Vagina (tissue), 2 donors: ENCODE measurements at places on chromosomes 6 and 20. TPM values are rescaled to one million over a fixed set of nuclear protein-coding genes. Genes with fewer than 3 reads are reported as not detected.

Gene RAB23
- total RNA-seq: 31.4 TPM

Gene GPANK1
- total RNA-seq: 16.9 TPM

Gene TPX2
- 6.1 TPM for total RNA-seq

Gene VSTM2L
- not detected for total RNA-seq

Gene PI16
- 88.6 TPM for total RNA-seq

Gene SLC52A3
- 1.7 TPM for total RNA-seq

Gene EPM2A
- total RNA-seq: 14.0 TPM

Gene TMEM151B
- total RNA-seq: 0.49 TPM

Gene ZSCAN12
- 5.9 TPM for total RNA-seq

DNA sequence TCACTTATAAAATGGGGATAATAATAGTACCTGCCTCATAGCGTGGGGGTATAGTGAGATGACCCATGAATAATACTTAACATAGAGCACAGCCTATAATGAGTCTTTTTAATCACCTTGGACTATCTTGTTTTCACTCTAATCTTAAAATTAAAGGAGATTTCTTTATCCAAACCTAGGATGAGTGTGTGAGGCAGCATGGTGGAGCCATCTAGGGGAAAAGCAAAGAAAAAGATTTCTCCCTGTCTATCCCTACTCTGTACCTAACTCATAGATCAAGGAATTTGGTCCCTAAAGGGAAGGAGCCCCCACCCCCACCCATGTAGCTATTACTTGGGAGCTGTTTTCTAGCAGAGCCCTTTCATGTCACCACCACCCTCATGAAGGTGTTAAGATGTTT is 45.2 kb upstream of the PAK5 start:
- no peak overlapping the region for H3K27ac ChIP-seq
- no peaks in the 10 kb centered on the region for H3K27me3 ChIP-seq
- H3K36me3 ChIP-seq: no peaks in the 10 kb centered on the region
- no peaks in the 10 kb centered on the region for H3K4me1 ChIP-seq
- H3K4me3 ChIP-seq: no peak overlapping the region
- DNase-seq: no peak

- H3K27ac ChIP-seq: no peak overlapping the region
- no peaks in the 10 kb centered on the region for H3K27me3 ChIP-seq
- DNase-seq: no peak
- H3K4me1 ChIP-seq: no peaks in the 10 kb centered on the region
- H3K36me3 ChIP-seq: no peaks in the 10 kb centered on the region
Measured at GRCh38 chr20:59771506-59772372, 161.7 kb downstream of the SYCP2 start.

DNA sequence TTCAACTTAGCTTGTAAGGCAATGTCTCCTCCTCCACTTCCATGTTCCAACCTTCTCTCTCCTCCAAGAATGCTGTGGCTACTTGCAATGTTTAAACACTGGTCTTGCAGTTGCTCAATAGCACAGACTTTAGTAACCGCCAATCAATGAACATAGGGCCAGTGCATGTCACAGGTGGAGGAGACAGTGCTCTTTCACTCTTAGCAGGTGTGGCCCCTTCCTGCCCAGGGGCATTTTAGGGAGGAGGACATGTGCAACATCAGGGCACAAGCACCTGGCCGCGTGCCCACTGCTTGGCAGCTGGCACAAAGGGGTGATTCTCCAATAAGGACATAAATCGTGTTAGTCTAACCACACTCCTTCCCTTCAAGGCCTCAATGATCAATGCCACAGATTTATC is 41.3 kb downstream of the ADGRF1 start:
- H3K4me1 ChIP-seq: no peaks in the 10 kb centered on the region
- no peaks in the 10 kb centered on the region for H3K36me3 ChIP-seq
- H3K27me3 ChIP-seq: no peaks in the 10 kb centered on the region
- DNase-seq: no peak

GRCh38 chr20:58802061-58802460 is 48.6 kb downstream of the GNAS-AS1 start:
- no peaks in the 10 kb centered on the region for H3K27me3 ChIP-seq
- no peak overlapping the region for H3K27ac ChIP-seq
- no peaks in the 10 kb centered on the region for H3K4me1 ChIP-seq
- H3K4me3 ChIP-seq: no peak overlapping the region

DNA sequence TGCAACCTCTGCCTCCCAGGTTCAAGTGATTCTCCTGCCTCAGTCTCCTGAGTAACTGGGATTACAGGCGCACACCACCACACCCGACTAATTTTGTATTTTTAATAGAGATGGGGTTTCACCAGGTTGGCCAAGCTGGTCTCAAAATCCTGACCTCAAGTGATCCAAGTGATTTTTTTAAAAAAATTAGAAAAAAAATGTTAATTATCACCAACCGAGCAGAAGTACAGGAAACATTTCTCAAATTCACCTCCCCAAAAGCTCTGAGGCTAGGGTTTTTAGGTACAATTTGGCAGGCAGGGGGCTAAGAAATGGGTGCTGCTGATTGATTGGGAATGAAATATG is 14.9 kb upstream of the SLC22A16 start:
- no peaks in the 10 kb centered on the region for H3K27me3 ChIP-seq
- H3K27ac ChIP-seq: no peak overlapping the region
- DNase-seq: no peak
- no peak overlapping the region for H3K4me3 ChIP-seq
- H3K36me3 ChIP-seq: no peaks in the 10 kb centered on the region

DNA sequence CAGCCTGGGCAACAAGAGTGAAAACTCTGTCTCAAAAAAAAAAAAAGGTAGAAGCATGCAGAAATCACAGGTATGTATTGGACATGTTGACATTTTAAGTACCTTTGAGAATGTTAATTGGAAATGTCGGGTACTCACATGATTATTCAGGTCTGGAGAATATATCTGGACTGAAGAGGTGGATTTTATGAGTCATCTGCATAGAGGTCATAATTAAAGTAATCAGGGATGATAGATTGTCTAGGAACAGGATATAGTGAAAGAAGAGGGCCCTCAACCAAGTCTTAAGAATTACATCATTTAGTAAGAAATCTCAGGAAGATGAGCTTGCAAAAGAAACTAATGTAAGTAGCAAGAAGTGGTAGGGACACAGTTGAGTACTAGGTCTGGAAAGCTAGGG is 212.5 kb downstream of the UTRN start:
- H3K27me3 ChIP-seq: no peaks in the 10 kb centered on the region
- no peak overlapping the region for H3K27ac ChIP-seq
- H3K4me3 ChIP-seq: no peak overlapping the region
- no peaks in the 10 kb centered on the region for H3K36me3 ChIP-seq
- no peaks in the 10 kb centered on the region for H3K4me1 ChIP-seq

- H3K36me3 ChIP-seq: no peaks in the 10 kb centered on the region
- peak overlapping the region; percentile 91 for H3K27ac ChIP-seq
- H3K27me3 ChIP-seq: no peaks in the 10 kb centered on the region
- peaks cover 39% of the 10 kb centered on the region for H3K4me1 ChIP-seq
Measured at GRCh38 chr20:58174708-58175280, 53.7 kb downstream of the ANKRD60 start.

DNA sequence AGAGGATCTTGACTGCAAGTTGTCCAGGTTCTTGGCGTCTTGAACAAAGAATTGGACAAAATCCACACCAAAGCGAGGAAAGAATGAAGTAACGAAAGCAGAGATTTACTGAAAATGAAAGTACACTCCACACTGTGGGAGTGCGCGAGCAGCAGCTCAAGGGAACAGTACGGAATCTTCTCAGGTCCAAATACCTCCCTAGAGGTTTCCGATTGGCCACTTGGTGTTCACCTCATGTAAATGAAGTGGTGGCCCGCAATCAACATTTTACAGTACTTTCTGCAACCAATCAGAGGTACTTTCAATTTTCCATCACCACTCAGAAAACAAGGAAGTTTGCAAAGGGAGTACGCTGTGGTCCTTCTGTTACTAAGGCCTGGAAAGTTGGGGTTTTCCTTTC is 122.4 kb downstream of the PTPRK start:
- H3K4me3 ChIP-seq: no peak overlapping the region
- DNase-seq: no peak
- no peak overlapping the region for H3K27ac ChIP-seq
- H3K36me3 ChIP-seq: no peaks in the 10 kb centered on the region

GRCh38 chr6:151379933-151380847 is 11.2 kb downstream of the ZBTB2 start:
- H3K27me3 ChIP-seq: no peaks in the 10 kb centered on the region
- no peak overlapping the region for H3K4me3 ChIP-seq
- DNase-seq: no peak
- no peaks in the 10 kb centered on the region for H3K36me3 ChIP-seq

GRCh38 chr20:34581341-34582184 is 23.0 kb downstream of the MAP1LC3A start:
- DNase-seq: peak; percentile 81
- no peaks in the 10 kb centered on the region for H3K27me3 ChIP-seq
- no peaks in the 10 kb centered on the region for H3K36me3 ChIP-seq
- H3K27ac ChIP-seq: peak overlapping the region; percentile 85
- peaks cover 40% of the 10 kb centered on the region for H3K4me1 ChIP-seq
- no peak overlapping the region for H3K4me3 ChIP-seq

DNA sequence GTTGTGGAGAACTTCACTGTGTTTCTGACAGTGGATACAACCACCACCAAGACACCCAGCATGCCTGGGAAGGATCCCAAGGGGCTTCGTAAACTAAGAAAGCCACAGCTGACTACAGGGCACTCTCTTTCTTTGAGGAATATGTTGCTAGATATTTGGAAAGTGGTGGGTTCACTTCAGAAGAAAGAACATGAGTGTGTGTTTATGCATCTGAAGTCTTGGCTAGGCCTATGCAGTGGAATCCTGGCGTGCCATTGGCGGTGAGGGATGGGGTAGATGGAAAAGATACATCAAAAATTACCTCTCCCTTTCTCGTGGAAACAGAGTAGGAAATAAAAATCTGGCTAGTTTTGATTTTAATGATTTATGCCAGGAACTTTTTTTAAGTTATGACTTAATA is 187.7 kb downstream of the PDE7B start:
- H3K4me1 ChIP-seq: peaks cover 40% of the 10 kb centered on the region
- H3K4me3 ChIP-seq: peak overlapping the region; percentile 46
- peak overlapping the region; percentile 81 for H3K27ac ChIP-seq
- no peaks in the 10 kb centered on the region for H3K27me3 ChIP-seq
- H3K36me3 ChIP-seq: no peaks in the 10 kb centered on the region
- DNase-seq: no peak

GRCh38 chr6:163260111-163260895 is 154.2 kb upstream of the QKI start:
- H3K4me3 ChIP-seq: peak overlapping the region; percentile 37
- no peak overlapping the region for H3K27ac ChIP-seq
- H3K27me3 ChIP-seq: no peaks in the 10 kb centered on the region
- H3K36me3 ChIP-seq: no peaks in the 10 kb centered on the region
- peaks cover 15% of the 10 kb centered on the region for H3K4me1 ChIP-seq
- DNase-seq: no peak

DNA sequence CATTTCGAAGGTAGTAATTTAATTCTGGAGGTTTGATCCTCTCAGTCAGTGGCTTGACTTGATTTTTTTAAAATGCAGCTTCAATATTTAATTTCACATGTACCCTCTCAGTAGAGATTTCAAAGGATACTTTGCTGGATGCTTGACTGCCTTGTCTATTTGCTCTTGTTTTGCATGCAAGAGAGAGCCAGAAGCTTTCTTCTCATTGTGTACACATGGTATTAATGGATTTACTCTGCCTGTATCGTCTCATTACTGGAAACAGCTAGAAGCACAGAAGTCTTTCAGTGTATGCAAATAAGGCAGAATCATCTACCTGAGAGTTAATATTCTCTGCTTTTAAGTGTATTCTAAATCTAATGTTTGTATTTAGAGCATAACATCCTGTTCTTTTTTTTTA is 84.3 kb upstream of the FOXO3 start:
- no peak for DNase-seq
- no peaks in the 10 kb centered on the region for H3K27me3 ChIP-seq
- no peaks in the 10 kb centered on the region for H3K4me1 ChIP-seq
- H3K36me3 ChIP-seq: no peaks in the 10 kb centered on the region

GRCh38 chr6:11206576-11206975 is 25.9 kb downstream of the NEDD9 start:
- H3K4me3 ChIP-seq: no peak overlapping the region
- no peaks in the 10 kb centered on the region for H3K27me3 ChIP-seq
- H3K36me3 ChIP-seq: no peaks in the 10 kb centered on the region
- DNase-seq: no peak
- H3K4me1 ChIP-seq: peaks cover 62% of the 10 kb centered on the region

- DNase-seq: no peak
- no peak overlapping the region for H3K27ac ChIP-seq
Measured at GRCh38 chr20:40900666-40901215, 127.9 kb upstream of the TOP1 start.

GRCh38 chr6:52513464-52513863 is 63.4 kb downstream of the TRAM2 start:
- H3K4me3 ChIP-seq: no peak overlapping the region
- no peak for DNase-seq
- H3K36me3 ChIP-seq: no peaks in the 10 kb centered on the region
- no peaks in the 10 kb centered on the region for H3K27me3 ChIP-seq
- peaks cover 71% of the 10 kb centered on the region for H3K4me1 ChIP-seq

DNA sequence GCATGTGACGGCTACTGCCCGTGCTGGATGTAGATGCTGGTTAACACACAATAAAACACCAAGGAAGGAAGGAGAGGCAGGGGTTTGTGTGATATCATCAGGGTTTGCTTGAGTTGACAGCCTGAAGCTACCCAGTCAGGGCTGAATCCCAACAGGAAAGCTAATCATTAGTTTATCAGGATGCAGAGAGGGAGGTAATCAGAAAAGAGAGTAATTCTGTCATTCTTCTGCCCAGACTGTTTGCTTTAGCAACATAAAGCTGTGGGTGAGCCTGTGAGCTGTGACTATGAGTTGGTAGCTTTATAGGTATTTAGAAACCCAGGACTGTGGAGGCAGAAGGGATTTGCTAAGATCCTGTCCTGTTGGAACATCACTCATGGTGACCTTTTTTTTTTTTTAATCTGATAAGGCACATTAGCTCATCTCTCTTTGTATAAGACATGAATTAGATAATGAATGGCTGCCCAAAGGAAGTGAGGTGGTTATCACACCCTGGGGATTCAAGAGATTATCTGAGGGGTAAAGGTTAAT is 79.3 kb downstream of the CAP2 start:
- DNase-seq: no peak
- H3K27me3 ChIP-seq: no peaks in the 10 kb centered on the region
- peaks cover 42% of the 10 kb centered on the region for H3K4me1 ChIP-seq
- H3K27ac ChIP-seq: peak overlapping the region; percentile 22

- no peak overlapping the region for H3K27ac ChIP-seq
- H3K4me1 ChIP-seq: no peaks in the 10 kb centered on the region
- no peak overlapping the region for H3K4me3 ChIP-seq
- no peaks in the 10 kb centered on the region for H3K36me3 ChIP-seq
Measured at GRCh38 chr6:168778201-168778600, 337.2 kb downstream of the SMOC2 start.

- no peak overlapping the region for H3K4me3 ChIP-seq
- H3K4me1 ChIP-seq: no peaks in the 10 kb centered on the region
- DNase-seq: no peak
- H3K27ac ChIP-seq: no peak overlapping the region
- no peaks in the 10 kb centered on the region for H3K27me3 ChIP-seq
Measured at GRCh38 chr6:156587751-156588301, 189.4 kb upstream of the ARID1B start.

- no peak for DNase-seq
- H3K4me3 ChIP-seq: no peak overlapping the region
- H3K36me3 ChIP-seq: no peaks in the 10 kb centered on the region
- no peaks in the 10 kb centered on the region for H3K27me3 ChIP-seq
Measured at GRCh38 chr6:32912951-32913350, 27.9 kb downstream of the HLA-DMB start.

GRCh38 chr6:151719070-151719469 is 88.4 kb upstream of the ESR1 start:
- H3K4me3 ChIP-seq: no peak overlapping the region
- no peak for DNase-seq
- H3K27me3 ChIP-seq: no peaks in the 10 kb centered on the region
- peak overlapping the region; percentile 79 for H3K27ac ChIP-seq
- no peaks in the 10 kb centered on the region for H3K36me3 ChIP-seq

GRCh38 chr6:22873513-22874136 is 304.3 kb downstream of the HDGFL1 start:
- no peak overlapping the region for H3K27ac ChIP-seq
- H3K27me3 ChIP-seq: no peaks in the 10 kb centered on the region
- H3K4me3 ChIP-seq: no peak overlapping the region
- no peaks in the 10 kb centered on the region for H3K4me1 ChIP-seq
- no peak for DNase-seq
